ENCODE measurements at places on chromosomes 11 and 22.

DNA sequence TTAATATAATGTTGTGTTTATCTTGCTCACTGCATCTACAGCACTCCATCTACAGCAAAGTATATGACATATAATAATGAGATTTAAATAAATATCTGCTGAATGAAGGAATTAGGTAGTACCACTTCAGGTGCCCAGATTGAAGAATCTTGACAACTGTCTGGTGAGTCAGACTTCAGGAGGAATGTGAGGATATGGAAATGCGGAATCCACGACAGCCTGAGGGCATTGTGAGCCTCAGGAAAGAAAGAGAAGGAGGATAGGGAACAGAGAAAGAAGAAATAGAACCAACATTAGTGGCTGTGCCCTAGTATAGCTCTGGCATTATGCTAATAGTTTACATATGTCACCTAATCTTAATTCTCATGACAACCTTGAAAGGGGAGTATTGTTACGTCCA, 304.4 kb downstream of the AASDHPPT start:
- DNase-seq: no peak

DNA sequence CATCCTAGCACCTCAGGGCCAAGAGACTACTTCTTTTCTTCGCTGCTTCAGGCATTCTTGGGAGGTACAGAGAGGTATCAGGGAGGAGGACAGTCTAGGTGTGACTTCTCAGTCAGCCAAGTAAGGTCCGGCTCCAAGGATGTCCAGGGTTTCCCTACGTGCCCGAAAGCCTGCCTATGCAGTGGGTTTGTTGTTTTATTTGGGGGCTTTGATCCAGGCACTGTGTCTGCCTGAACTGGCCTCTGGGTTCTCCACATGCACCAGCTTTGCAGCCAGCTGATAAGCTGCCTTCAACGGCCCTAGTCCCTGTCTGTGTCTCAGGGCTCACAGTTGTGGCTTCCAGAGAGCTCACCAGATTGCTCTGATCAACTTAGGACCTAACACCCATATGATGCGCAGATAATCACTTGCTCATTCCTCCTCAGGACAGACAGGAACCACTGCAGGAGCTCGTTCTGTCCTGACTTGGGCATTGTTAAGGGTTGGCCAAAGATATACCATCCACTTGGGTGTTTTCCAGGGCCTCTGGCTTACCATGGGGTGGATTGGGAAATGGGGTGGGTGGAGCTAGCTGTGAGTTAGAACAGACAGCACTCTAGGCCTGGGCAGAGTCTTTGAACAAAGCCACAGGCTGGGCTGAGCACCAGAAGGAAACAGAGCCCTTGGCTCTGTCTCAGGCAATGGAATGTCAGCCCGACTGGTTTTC, 45.5 kb upstream of the CRYBB3 start:
- no peak for DNase-seq

- no peak for DNase-seq
Observed at GRCh38 chr11:9941991-9942390, 278.1 kb downstream of the SWAP70 start.

- DNase-seq: no peak
Observed at GRCh38 chr22:23218867-23219251, 38.5 kb downstream of the BCR start.

- no peak for DNase-seq
Observed at GRCh38 chr11:114075344-114075610, 15.8 kb downstream of the ZBTB16 start.

Data from stimulated activated CD4-positive, alpha-beta T cell treated with anti-CD3 and anti-CD28 coated beads, TNF-alpha, amount 100 ng/mL, for 24 hours (primary cell).